ENCODE measurements at places on chromosomes 1 and 21.

DNA sequence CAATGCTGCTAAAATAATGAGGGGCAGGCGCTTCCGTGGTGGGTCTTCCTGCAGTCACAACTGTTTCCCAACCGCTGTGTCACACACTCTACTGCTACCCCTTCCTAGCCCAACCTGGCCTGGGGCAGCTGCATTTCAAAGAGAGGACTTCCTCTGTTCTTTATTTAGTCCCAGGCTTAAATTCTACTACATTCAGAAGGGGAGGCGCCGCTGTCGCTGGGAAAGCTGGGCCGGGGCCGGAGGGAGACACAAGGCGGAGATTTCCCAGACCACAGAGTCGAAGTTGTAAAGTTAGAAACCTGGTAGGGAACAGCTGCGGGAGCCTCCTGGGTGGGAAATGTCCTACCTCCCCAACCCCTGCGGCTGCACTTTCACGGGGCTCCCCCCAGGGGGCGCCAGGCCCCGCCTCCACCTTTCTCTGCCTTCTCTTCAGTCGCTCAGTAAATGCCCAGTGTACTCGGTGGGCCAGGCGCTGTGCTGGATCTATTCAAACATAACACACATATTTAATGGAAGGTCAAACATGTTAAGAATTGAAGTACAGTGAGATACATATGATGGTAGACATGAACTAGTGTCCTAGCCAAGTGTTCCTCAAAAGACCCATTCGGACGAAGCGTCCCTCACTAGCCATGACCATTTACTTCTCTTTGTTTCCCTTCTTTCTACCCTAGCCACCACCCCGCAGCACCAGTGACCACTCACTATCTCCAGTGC is 23.1 kb downstream of the DYRK3 start:
- no peak for DNase-seq

GRCh38 chr21:33961061-33961460 is 45.5 kb upstream of the ATP5PO start:
- no peak for DNase-seq

- DNase-seq: no peak
These were observed 3.5 kb downstream of the CHODL start for GRCh38 chr21:18248171-18248570.

GRCh38 chr1:38693031-38693430 is 166.5 kb downstream of the RRAGC start:
- no peak for DNase-seq

- no peak for DNase-seq
These were observed 717.6 kb downstream of the PTPRU start for GRCh38 chr1:29953961-29954360.

- DNase-seq: no peak
These were observed 941 bp downstream of the ELAVL4 start for GRCh38 chr1:50109647-50110075.

DNA sequence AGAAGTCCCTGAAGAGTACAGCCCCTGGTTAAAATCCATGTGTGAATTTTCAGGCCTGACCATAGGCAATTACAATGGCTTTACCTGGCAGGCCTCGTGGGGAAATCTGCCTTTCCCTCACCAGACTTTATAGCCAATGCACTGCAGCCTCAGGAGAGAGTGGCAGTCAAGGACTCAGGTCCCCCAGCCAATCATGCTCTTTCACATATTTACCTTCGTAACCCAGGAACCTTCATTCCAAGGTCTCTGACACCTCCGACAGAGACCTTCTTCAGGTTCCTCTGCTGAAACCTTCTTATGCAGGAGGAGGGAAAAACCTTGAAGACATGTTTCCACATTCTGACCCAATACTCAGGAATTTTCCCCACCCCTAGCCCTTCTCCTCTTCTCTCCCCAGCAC is 118.9 kb downstream of the FASLG start:
- DNase-seq: no peak
